ENCODE measurements at places on chromosomes 5 and 9. TPM values are rescaled to one million over a fixed set of nuclear protein-coding genes. Genes with fewer than 3 reads are reported as not detected.

DNA sequence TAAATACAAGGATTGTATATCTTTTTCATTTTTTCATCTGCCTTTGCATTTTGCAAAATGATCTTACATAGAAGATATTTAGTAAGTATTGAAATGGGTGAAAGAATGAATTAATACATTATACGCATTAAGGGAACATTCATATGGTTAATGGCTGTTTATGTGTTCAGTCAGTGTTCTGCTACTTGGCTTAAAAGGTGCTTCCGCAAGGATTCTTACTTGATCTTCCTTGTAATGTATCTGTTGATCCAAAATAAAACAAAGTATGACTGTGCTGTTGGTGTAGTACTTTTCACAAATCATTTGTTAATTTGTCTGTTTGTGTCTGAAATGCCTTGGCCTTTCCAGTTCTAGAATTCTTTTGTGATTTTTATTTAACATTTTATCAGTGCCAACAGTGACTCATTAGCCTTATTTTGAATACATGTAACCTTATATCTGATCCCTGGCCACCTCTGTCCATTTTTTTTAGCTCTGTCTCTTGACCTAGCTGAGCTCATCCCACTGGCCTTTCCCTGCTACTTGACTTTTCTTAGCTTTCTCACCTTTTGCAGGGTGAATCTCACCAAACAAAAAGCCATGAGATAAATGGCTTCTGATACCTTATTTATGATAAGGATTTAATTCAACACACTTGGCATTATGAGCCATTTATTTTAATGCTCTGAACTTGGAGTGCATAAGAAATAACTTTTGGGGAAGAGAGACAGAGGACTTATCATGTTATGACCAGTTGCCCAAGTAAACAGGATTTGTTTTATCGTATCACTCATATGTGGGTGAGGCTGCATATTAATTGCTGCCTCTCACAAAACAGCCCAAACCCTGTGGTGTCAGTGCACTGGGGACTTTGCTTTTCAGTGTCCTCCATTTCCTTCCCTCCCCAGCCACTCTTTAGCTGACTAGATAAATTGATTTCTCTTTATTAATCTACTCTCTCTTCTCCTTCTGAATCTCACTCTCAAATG, 340.3 kb downstream of the KDM4C start:
- no peak for DNase-seq

Gene LIX1
- total RNA-seq, result not detected

GRCh38 chr9:96129747-96130146, 172.2 kb downstream of the HSD17B3 start:
- no peak for DNase-seq

Gene HBEGF
- 1.3 TPM for total RNA-seq

DNA sequence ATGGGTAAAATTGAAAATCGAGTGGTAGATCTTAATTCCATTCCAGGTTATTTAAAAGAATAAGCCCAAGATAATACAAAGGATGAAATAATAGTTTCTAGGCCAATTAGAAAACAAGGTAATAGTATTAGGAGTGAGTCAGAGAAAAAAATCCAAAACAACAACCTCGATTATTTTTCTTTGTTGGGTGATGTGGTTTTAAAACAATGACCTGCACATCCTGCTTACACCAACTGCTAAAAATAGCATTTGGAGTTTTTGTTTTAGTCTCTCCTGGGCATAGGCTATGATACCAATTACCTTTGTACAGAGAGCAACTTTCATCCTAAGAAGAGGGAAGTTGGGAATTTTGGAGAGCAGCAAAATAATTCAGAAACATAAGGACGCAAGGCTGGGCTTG, 101.7 kb upstream of the MYO10 start:
- peak; percentile 31 for DNase-seq

DNA sequence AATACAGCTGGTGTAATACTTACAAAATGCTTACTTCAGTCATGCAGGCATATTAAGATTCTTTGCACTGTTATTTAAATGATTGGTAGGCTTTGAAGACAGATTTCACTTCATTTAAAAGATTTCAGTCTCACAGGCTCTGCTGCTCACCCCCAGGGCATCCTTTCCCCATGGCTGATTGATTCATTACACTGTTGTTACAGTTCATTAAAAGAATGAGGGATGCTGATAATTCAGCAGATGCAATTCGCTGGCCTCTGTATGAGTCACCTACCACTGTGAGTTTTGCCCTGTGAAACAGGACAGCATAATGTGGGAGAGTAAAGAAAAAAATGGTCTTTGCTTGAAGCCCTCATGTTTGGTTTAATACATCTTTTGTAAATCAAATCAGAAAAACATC, 246.9 kb downstream of the CYLC2 start:
- peak; percentile 37 for DNase-seq

DNA sequence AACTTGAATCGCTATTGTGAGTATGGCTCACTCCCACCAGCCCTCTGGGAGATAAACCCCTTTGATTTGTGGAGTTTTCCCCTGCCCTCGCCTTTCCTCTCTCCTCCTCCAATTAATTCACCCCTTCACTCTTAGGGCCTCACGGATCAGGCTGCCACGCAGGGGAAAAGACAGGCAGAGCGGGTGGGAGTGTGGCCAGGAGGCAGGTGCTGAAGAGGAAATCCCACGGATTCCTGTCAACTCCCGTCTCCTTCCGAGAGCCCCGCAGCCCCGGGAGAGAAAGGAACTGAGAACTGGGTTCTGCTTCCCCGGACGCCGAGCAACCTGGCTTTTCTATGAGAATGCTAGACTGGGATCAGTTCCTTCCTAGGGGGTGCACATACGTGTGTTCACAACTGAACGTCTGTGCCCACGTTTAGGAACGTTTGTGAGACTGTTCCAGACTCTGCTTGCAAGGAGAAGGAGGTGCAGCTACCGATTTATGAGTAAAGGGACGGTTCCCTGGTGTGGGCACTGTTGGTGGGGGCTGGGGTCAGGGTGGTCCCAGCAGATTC, 314.5 kb upstream of the TLE4 start:
- no peak for DNase-seq

DNA sequence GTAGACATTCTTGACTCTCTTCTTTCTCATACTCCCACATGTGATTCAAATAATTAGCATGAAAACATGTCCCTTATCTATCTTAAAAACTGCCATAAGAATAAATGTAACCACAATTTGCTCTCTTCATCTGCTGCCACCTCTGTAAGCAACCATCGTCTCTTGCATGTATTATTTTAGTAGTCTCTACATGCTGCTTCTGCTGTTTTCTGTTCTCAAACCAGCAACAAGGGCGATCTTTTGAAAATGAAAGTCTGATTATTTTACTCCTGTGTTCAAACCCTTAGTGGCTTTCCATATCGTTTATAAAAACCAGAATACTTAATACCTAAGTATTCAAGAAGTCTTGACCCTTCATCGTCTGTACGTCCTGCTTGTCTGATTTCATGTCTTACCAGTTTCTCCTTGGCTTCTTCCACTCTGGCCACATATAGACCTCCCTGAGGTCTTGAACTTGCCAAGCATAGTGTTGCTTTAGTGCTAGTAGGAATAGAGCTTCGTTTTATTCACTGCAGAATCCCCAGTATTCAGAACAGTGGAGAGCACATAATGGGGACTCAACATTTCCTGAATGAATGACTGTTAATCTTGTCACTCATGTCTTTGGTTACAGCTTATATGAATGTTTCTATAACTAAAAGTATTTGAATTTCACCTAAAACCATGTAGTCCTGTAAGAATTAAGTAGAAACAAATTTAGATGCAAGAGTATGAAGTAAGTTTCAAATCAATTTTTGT, 10.6 kb downstream of the CDC42SE2 start:
- no peak for DNase-seq

GRCh38 chr5:168362097-168362885, 70.8 kb downstream of the WWC1 start:
- DNase-seq, result no peak

- DNase-seq, result peak; percentile 39
Measured at GRCh38 chr5:53877243-53877642, 316.8 kb downstream of the NDUFS4 start.

Gene STPG3
- total RNA-seq, result not detected

Gene PTGES
- 14.2 TPM for total RNA-seq

DNA sequence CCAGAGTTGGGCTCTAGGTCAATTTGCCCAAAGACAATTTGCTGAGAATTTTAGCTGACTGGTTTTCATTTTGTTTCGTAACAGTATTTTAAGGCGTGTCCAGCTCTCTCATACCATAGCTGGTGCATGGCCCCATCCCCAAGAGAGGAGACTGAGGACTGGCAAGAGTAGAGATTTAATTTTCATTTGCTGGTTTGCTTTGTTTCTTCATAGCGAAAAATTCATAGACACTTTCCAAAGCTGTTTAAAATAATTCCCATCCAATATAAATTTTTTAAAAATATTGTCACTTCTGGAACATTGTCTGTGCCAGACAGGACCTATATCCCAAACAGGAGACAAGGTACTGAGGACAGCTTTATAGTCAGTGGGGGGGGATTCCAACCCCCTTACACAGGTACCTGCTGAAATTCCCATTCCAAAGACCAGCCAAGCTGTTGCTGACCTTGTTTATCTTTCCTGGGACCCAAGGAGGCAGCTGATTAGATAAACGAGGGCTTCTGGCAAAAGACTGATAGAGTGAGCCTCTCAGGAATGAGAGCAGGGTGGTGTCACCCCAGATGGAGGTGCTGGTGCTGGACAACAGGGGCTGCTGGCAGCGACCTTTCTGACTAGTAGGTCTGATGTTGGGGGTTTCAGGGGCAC, 6.8 kb upstream of the ANGPTL2 start:
- DNase-seq, result no peak

- DNase-seq, result no peak
Measured at GRCh38 chr9:101778332-101778731, 39.9 kb upstream of the GRIN3A start.

Gene CENPP
- 2.3 TPM for total RNA-seq

DNA sequence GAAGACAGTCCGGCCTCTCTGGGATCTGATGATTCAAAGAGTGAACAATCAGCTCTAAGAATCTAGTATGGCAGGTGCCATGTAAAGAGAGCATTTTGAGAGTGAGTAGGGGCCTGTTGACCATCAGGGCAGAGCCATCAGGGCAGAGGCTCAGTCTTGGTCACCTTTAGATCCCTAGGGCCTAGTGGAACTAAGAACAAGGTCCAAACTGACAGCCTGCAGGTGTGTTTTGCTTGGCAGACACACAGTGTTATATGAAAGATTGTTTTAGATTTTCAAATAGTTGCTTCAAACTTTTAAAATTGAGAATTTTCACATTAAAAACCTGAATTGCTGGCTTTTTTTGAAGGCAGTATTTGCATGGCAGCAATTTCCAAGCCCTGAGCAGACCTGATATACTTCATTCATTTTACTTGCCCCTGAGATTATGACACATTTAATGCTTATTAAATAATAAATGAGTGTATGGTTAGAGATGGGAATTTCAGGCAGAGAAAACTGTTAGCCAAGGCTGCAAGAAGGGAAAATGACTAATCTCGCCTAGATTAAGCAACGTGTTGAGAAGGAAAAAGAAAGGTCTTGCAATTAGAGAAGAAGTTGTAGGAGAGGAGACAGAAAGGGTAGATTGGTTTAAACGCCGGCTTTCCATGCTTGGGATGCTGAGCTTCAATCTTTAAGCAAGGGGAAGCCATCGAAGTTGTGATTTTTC, 279.6 kb downstream of the ARRDC3 start:
- DNase-seq, result no peak

Gene SEPTIN8
- total RNA-seq, result 33.7 TPM

Measured in H4 (cell line).